ENCODE measurements at places on chromosomes 6 and 20. TPM values are rescaled to one million over a fixed set of nuclear protein-coding genes. Genes with fewer than 3 reads are reported as not detected.

DNA sequence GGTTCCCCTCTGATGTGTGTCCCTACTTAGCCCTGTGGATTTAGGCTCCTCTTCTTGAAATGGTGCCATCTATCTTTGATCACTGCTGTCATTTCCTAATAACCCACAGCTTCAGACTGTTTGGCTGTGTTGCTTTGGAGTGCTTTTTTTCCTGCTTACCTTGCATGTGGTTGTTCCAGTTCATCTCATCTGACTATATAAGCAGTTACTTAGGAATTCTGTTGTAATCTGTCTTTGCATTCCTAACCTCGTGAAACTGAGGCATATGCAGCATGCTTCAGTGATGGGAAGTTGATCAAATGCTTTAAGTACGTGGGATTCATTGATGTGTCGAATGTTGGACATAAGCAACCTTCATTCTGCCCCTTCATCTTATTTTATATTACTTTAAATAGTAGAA lies 115.8 kb upstream of the FLRT3 start:
- no peak for DNase-seq

DNA sequence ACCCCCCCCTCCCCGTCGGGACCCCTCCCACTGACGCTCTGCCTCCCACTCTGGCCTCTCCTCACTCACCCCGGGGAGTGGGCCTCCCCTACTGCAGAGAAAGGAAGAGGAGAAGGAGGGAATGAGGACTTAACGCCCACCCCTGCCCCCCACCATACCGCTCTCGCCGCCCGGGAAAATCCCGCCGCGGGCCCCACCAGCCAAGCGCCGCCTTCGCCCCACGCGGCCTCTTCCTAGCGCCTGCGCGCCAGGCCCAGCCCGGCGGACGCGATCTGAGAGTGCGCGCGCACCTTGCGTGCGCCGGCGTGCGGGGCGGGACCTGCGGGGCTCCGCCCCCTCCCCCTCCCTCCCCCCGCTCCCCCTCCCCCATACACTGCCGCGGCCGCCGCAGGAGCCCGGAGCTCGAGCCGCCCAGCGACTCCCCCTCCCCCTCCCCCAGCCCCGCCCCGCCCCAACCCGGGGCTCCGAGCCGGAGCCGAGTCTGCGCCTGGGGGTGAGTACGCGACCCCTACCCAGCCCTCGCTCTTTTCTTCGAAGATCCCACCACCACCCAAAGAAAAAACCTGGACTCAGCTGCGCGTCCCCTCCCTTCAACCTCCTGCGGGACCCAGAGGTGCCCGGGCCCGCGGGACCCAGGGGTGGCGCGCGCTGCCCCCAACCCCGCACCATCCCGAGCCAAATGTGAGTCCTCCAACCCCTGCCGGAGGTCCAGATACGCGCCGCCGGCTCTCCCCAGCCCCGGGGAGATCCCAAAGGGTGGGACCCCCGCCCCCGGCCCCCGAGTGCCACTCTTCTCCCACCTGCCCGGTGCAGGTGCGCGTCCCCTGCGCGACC lies at the start of the genes MRPL14 and TMEM63B:
Gene MRPL14 (minus strand): TSS at position 267 of the 834 bp plus-strand sequence. CDS start 10,841 bp downstream, outside the sequence.
Gene TMEM63B (plus strand): TSS at position 369 of the 834 bp plus-strand sequence. CDS start 7,031 bp downstream, outside the sequence.
- peak; percentile 93 for DNase-seq

DNA sequence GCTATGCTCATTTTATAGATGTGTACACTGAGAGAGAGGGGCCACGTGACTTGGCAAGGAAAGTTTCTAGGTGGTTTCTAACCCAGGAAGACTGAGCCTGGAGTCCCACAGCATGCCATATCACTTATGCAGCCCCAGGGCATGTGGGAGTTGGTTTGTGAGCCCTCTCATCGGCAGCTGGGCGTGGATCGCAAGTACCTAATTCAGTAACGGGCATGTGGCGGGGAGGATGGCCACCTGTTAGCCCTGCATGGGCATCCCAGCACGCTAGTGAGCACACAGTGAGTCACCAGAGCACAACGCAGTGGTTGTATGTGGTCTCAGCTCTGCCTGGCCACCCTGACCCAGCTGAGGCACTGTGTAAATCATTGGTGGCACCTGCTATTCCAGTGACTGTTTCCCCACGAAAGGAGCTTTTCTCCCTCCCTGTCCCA lies 88.3 kb downstream of the NINL start:
- no peak for DNase-seq

- DNase-seq: no peak
Observed at GRCh38 chr6:53707108-53707897, 41.7 kb upstream of the KLHL31 start.

- DNase-seq: no peak
Observed at GRCh38 chr20:41108531-41108930, 28.8 kb upstream of the PLCG1 start.

DNA sequence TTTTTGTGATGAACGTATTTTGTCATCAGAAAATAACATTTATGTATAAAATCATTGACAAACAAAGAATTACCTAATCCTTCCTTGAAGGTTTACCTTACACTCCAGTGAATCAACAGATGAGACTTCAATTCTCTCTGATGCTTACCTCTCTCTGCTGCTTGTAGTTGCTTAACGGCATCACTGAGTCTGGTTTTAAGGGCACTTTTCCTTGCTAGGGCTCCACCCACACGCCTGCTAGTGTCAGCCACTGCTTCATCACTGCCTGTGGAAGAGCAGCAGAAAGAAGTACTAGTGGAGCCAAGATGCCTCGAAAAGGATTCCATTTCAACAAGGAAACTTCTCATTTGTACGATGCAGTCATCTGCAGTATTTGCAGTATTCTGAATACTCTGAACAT lies 63.0 kb downstream of the FAM229B start:
- DNase-seq: no peak

DNA sequence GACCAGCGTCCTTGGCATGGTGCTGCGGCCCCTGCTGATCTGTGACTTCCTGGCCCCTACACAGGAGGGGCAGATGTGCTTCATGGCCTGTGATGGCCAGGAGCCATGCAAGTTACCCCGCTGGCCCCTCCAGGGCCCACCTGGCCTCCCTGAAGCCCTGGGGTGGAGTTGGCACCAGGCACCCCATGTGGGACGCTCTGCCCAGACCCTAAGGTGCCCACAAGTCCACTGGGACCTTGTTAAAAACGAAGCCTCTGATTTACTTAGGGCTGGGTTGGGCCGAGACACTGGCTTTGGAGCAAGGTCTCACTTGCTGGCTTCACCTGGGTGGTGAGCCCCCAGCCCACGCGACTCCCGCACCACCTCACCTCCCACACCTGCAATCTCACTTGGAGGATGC lies 139.0 kb downstream of the PHACTR3 start:
- no peak for DNase-seq

GRCh38 chr6:52176550-52176949 lies 9.6 kb upstream of the IL17A start:
- no peak for DNase-seq

GRCh38 chr6:136920216-136920615 lies 1.9 kb upstream of the SLC35D3 start:
- DNase-seq: no peak

DNA sequence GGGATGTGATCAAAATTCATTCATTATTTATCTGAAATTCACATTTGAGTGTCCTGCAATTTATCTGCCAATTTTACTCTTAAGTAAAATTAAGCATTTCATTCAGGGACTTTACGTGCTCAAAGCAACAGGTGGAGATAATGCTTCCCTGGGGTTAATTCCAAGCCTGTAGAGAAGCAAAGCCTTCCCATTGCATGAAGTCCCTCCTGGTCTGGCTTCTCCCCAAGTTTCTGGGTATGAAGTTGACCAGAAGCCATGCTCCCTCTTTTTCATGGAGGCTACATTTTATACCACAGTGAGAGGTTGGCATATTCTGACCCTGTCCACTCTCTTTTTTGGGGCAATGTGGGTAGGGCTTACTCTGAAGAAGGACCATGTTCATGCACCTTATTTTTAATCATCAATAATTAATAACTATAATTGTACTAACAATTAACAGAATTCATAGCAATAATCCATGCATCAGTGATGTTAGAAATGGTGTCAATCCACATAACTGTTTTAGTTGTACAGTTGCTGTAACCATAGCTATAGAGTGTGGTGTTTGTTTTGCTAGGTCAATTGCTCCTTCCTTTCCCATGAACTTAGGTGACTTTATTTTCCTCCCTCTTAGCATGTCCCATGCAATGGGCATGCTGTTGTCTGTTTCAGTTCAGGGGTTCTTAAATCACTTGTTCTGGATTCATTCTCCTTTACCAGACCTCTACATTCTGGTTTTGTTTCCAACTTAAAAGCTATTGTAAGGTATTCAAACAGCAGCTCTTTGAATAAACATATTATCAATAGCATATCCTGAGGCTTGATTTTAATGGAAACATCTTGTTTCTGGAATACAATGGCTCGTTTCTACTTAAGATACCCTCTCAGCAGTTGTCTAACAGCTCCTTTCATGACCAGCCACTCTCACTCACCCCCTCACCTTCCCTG lies 1.5 kb downstream of the LAMA4 start:
- DNase-seq: no peak

DNA sequence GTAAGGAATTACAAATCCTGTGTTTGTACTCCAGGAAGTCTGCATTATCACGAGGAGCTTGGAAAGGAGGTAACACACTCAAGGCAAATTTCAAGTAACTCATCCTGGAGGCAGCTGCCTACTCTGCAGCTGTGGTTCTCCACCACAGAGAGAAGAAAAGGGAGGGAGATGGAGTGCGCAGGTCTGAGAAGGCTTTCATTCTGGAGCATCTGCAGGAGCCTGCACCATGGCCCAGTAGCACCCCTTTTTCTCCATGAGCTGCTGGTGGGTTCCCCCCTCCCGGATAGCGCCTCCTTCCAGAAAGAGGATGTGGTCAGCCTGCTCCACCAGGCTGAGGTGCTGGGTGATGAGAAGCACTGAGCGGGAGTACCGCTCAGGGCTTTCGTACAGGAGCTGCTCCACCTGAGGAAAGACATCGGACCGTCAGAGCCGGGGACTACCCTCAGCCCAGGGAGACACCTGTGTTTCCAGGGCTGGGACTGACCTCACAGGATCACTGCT lies 1.6 kb upstream of the PSMB8 start:
- no peak for DNase-seq

DNA sequence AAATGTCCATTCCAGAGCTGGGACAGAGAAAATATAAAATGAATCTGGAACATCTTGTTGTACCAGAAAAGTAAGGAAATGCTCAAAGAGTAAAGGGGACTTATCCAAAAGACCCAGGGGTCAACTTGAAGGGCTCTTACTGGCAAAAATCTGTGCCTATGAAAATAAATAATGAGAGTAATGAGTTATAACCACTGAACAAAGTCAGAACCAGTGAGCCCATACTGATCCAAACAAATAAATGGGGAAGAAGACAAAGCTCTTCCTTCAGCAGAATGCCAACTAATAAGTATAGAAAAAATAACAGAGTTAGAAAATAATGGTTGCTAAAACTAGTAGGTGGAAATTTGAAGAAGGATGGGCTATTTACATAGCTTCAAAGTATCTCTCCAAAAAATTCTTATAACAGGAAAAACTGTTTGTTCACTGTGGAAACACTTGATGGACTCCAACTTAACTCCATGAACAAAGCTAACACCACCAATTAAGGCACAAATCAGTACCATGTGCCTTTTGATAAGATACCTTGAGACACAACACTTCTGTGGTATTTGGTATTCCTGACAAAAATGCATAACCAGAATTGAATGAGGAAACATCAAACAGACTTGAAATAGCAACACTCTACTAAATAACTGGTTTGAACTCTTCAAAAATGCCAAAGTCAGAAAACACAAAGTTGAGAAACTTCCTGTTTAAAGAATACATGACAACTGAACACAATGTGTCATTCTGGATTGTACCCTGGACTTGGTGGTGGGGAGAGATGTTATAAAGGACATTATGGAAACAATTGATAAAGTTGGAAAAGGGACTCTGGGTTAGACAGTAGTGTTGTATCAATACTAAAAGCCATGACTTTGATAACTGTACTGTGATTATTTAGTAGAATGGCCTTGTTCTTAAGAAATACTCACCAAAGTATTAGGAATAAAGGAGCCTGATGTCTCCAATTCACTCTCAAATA lies 197.5 kb downstream of the ISM1 start:
- no peak for DNase-seq

GRCh38 chr6:116217069-116217468 lies 36.8 kb downstream of the TSPYL4 start:
- DNase-seq: no peak

EBF4 gene
- 4.0 TPM for total RNA-seq

SYCP2L gene
- total RNA-seq: 0.39 TPM

RIMS4 gene
- not detected for total RNA-seq

IPCEF1 gene
- total RNA-seq: 19.1 TPM

OR2H1 gene
- not detected for total RNA-seq

HTR1E gene
- total RNA-seq: not detected

VWA7 gene
- total RNA-seq: 0.68 TPM

TP53TG5 gene
- total RNA-seq: 0.16 TPM
